Cortex of kidney (tissue), 1 donor: ENCODE measurements at places on chromosomes 2 and 18.

GRCh38 chr2:184734338-184734737 is 136.0 kb downstream of the ZNF804A start:
- no peak for DNase-seq

- DNase-seq: no peak
These were observed 25.7 kb upstream of the ID2 start for GRCh38 chr2:8656160-8656641.

DNA sequence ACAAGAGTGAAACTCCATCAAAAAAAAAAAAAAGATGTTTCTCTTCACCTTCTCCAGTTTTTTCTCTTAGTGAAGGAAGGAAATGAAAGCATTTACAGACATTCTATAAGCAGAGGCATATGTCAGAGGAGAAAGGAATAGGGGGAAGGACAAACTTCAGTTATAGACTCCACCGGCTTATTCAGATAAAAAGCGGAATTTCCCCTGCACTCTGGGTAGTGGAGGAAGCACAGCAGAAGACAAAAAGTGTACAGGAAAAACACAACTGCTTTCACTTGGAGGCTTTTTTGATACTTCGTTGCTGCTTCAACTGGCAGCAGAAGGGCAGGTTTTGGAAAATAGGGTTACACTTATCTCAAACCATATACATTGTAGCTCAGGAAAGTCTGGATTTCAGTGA is 3.2 kb upstream of the MGAT4A start:
- no peak for DNase-seq

- no peak for DNase-seq
These were observed 312.2 kb upstream of the MGAT5 start for GRCh38 chr2:133941666-133942065.

DNA sequence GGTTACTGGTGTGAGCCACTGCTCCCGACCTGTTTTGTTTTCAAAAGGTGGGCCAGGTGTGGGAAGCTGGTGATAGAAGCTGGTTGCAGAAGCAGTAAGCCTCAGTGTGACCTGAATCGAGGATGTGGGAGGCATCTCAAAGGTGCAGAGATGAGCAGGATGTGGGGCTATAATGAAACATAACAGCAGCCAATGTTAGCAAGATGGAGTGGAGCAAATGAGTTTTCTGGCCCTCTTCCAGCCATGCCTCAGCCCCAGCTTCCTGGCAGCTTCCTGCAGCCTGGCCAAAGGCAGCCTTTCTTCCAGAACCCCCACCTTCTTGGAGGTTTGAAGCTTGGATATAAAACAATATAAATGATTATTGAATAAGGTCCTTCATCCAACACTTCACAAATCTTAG is 184.8 kb downstream of the NCK2 start:
- DNase-seq: no peak

DNA sequence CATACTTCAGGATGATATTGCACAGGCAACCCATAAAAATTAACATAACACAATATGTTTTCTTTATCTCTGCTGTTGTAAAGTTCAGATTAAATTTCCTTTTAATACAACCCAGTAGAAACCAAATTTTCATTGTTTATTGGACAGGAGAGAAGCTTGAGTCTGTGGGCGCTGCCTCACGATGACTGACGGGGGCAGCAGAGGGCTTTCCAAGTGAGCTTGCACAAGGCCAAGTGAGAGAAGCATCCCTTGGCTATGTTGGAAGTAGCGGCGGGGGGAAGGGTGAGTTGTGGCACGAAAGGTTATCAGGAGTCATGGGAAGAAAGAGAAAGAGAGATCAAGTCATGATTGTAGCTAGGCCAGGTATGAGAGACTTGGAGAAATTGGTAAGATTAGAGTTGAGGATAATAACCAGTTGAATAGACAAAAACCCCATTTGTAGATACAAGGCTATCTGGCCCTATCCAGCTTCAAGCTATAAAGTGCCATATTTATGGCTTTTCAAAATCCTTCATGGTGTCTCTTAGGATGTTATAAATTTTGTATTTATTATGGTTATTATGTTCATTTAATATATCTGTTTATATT is 413.7 kb upstream of the FAM98A start:
- no peak for DNase-seq

DNA sequence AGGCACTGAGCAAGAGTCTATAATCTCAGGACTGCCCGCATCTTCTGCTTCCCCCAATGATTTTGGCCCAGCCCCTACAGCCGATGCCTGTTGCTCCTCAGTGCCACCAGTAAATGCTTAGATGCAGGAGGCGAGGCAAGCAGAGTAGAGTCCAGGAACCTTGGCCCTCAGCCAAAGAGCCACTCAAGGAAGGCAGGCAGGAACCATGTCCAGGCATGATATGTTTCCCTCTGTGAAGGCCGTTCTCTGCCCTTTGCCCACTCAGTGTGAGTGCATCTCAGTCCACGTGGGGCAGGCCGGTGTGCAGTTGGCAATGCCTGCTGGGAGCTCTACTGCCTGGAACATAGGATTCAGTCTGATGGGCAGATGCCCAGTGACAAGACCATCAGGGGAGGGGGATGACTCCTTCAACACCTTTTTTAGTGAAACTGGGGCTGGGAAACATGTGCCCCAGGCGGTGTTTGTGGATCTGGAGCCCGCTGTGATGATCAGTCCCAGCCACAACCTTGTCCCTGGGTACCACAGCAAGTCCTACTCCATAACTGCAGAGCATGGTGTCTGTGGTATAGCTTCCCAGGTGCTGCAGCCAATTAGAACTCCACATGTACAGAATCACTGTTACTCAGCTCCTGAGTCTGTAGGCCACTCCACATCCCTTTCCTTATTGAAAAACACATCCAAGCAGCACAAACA is 9.7 kb upstream of the DNAJB2 start:
- no peak for DNase-seq

DNA sequence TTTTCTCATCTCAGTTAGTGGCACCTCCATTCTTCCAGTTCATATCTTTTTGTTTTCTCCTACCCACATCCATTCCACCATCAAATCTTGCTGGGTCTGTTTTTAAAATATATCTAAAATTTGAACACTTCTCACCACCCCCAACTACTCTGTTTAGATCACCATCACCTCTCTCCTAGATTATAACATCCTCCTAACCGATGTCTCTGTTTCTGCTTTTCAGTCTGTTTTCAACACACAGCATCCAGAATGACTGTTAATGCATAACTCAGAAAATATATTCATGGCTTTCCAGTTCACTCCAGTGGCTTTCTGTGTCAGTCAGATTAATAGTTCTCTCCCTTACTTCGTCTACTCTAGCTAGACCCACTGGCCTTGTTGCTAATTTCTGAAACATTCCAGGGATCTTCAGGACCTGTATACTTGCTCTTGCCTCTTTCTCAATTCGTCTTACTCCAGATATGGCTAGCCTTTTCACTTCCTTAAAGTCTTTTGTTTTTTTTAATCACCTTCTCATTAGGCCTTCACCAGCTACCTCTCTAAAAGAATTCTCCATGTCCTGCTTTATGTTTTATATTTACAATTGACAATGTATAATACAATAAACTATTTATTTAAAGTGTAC is 105.3 kb downstream of the COMMD1 start:
- no peak for DNase-seq

GRCh38 chr2:157260533-157261198 is 3.2 kb downstream of the GALNT5 start:
- no peak for DNase-seq

DNA sequence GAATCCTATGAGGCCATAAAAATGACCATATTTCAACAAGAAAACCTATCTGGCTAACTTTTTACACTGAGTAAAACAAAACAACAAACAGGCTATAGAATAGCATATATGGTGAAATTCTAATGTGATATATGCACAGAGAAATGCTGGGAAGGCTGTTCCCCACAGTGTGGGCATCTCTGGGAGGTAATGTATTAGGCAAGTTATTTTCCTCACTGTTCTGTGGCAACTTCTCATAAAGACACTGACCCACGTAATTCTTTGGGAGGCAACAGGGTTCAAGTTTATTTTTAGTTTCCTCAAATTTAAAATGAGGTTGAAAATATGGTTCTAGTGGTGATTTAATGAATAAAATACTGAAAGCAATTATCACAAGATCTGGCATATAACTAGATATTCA is 46.7 kb downstream of the RNU4ATAC start:
- DNase-seq: no peak

DNA sequence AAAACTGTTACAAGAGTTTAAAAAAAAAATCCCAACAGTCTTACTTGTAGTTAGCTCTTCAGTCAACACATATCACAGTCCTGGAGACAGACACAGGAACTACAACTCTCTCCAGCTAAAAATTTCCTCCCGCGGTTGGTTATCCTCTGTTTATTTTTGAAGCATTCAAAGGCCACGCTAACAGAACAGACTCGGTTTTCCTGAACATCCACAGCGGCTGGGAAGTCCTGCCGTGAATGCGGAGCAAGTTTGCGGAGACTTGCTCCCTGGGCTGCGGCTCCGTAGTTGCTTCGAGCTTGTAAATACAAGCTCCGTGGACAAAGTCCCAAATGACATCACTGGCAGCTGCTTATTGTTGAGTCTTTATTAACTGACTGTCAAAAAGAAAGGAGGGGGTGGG is at the start of gene NCKAP5:
Gene NCKAP5 (minus strand): TSS at position 292 of the 400 bp plus-strand sequence. CDS start 50,937 bp downstream, outside the sequence.
- no peak for DNase-seq

- no peak for DNase-seq
These were observed 536 bp downstream of the XDH start for GRCh38 chr2:31413862-31414550.

- no peak for DNase-seq
These were observed 251.5 kb upstream of the NXPH2 start for GRCh38 chr2:139031722-139032121.

- DNase-seq: no peak
These were observed 227.5 kb downstream of the SH3RF3 start for GRCh38 chr2:109356324-109357035.

- no peak for DNase-seq
These were observed 496.9 kb upstream of the HNMT start for GRCh38 chr2:137467246-137467862.

DNA sequence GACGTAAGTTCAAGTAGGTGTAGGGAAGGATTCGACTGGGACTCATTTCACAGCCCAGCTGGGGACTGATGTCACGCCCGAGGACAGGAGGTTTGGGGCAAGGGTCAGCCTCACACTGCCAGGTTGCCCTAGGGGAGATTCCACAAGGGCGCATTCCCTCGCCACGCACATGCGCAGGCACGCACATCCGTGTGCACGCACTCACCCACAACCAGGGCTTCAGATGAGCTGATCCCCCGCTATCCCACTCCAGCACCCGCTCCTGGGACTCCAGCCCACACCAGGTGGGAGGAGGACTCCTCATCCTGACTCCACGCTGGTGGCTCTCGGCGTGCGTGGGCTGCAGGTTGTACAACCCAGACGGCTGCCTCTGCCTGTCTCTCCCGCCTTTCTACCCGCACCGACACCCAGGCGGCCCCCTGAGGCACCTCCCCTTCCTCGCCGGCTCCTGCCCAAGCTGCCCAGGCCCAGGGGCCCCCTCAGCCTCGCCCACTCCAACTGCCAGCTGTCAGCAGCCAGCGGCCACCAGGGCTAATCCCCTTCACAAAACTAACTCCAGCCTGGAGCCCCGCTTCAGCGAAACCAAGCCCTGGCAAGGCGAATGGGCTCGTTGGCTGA is 47.8 kb upstream of the FOSL2 start:
- no peak for DNase-seq

- no peak for DNase-seq
These were observed 1.3 kb upstream of the DPYSL5 start for GRCh38 chr2:26846334-26847306.

- no peak for DNase-seq
These were observed 94.1 kb upstream of the CYP1B1 start for GRCh38 chr2:38170067-38170466.

GRCh38 chr2:141522048-141522447 is 608.8 kb downstream of the LRP1B start:
- no peak for DNase-seq

DNA sequence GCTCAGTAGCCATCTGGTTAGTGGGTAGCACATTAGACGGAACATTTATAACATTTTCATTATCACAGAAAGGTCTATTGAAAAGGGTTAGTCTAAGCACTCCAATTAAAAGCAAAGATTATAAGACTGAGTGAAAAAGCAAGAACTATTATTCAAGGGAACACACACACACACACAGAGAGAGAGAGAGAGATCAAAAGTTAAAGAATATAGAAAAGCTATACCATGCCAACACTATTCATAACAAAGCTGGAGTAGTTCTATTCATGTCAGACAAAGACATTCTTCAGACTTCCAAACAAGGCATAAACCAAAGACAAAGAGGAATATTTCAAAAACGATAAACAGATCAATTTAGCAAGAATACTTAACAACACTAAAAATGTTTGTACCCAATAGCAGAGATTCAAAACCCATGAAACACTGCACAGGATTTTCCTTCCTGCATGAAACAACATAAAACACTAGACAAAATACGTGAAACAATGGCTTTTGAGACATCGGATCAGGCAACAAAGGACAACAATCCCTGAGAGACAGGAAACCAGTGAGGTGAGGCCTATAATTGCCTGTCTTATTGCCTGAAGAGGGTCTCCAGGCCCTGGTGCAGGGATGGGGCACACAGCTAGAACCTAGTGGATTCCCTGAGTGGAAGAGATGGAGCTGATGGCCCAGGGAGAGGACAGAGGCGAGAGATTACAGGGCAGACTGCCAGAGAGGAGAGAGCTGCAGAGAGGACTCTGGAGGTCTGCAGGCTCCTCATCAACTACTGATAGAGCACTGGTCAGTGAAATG is 83.6 kb upstream of the NPAS2 start:
- no peak for DNase-seq

DNA sequence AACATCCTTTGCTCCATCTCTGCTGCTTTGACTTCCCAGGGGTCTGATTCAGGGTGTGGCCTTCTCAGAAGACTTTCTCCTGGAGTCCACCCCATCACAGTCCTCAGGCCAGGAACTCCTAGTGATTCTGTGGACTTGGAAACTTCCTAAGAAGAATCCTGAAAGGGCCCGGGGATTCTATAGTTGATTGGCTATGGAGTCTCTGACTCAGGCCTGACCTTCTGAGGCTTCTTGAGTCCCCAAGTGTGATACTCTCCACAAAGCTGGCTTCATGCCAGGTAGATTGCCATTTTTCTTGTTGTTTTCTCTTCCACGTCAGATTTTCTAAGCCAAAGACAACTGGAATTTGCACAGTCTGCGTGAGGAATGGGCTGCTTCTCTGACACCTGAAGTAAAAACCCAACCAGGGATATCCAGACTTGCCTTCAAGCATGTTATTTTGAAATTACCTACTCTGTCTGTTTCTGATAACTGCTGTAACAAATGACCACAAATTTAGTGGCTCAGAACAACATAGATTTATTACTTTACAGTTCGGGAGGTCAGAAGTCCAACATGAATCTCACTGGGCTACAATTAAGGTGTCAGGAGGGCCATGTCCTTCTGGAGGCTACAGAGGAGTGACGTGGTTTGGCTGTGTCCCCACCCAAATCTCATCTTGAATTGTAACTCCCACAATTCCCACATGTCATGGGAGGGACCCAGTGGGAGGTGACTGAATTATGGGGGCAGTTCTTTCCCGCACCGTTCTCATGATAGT is 69.3 kb downstream of the ALPK2 start:
- no peak for DNase-seq

DNA sequence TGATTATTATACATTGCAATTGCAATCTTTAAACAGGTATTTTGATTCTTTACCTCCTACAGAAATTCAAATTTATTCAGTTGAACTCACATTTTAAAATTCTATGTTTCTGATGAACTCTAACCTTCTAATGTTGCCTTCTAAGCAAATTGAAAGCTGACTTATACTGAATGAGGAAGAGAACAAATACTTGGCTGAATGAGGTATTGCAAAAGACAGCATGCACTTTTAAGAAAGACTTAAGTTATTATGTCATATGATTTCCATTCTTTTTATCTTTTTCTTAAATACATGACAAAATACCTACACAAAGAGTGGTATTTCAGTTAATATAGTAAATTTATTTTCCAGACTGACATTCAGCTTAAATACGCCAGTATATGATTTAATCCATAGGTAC is 64.7 kb downstream of the FAM228A start:
- DNase-seq: no peak

GRCh38 chr2:191481305-191482070 is 196.4 kb upstream of the NABP1 start:
- DNase-seq: no peak
